ENCODE measurements at places on chromosomes 5 and 9.

DNA sequence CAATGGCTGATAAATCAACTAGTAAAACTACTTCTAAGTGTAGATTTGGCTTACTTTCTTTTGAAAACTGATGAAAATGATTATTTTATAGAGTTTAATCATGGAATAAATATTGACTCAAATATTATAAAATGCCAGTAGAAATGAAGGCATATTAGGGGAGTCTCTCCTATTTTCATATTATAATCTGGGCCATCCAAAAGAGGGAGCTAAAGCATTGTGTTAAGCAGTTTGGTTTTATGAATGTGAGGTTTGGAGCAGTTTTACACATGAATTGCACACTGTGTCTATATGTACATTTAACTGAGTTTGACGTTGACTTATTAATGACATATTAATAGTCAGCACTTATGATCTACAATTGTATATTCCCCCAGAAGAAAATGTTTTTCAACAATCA is 17.4 kb downstream of the CDH9 start:
- no peak for DNase-seq

GRCh38 chr5:132854301-132854700 is 12.0 kb downstream of the GDF9 start:
- no peak for DNase-seq

- DNase-seq: no peak
Observed at GRCh38 chr9:21558615-21559401, 76.7 kb upstream of the IFNE start.

DNA sequence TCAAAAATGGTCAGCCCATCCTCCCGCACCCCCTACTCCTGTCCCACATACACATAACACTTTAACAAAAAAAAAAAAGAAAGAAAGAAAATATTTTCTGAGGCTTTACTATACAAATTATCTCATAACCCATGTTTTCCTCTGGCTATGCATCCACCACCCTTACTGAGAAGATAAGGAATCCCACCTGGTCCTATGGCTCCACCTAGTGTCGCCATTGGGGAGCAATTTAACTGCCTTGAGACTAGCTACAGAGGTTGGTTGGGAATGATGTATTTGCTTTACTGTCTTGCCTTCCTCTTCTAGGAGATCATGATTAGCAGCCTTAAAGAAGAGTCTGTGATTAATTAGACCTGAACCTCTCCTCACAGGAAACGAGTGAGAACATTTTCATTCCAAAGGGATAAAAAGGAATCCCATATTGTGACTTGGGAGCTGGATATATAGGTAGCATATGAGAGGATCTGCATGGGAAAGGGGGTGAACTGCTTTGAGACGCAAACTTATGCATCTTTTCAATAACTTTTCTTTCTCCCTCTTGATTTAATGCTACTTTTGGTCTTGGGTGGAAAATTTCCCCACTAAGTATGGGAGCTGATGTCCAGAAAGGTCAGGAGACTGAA is 77.7 kb upstream of the SELENOP start:
- DNase-seq: peak; percentile 24

DNA sequence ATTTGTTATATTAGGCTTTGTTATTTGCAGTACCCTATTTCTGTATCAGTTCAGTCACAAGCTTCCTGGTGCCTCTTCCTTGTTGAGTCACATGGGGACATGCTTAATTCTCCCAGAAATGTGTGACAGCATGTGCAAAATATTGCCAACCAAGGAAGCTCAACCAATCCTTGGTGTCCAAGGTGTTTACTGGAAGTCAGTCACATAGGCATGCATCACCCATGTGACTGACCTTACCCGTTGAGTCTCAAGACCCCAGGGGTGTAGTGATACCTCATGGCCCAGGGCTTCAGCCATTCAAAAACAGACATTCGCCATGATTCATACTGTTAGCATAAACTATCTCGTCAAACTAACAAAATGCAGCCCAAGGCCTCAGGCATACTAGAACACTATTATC is 9.3 kb upstream of the ANKDD1B start:
- DNase-seq: no peak

GRCh38 chr5:167578977-167579692 is 712.3 kb upstream of the WWC1 start:
- DNase-seq: no peak

DNA sequence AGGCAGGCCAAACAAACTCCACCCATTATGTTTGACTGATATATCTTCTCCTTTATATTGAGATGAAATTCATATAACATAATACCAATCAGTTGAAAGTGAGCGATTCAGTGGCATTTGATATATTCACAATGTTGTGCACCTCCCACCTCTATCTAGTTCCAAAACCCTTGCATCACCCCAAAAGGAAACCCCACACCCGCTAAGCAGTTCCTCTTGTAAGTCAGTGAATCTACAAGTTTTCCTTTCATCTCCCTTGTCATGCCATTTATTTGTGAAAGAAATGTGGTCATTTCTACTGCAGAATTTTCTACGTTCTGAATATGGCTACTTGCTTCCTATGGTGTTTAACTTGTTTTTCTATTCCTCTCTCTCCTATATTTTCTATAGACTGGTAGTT is 99.4 kb upstream of the PTPN3 start:
- DNase-seq: no peak

DNA sequence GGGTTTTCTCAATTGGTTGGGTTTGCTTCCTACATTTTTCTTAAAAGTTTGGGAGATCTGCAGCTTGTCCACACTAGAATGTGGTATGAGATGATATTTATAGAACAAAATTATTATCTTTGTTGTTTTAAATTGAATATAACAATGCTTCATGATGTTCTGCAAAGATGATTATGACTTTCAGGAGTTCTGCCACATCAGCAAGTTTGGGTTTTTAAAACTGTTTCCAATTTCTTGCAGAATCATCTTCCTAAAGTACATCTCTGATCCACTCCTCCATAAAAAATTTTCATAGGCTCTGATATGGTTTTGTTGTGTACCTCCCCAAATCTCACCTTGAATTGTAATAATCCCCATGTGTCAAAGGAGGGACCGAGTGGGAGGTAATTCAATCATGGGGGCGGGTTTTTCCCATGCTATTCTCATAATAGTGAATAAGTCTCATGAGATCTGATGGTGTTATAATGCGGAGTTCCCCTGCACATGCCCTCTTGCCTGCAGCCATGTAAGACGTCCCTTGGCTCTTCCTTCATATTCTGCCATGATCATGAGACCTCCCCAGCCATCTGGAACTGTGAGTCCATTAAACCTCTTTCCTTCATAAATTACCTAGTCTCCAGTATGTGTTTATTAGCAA is 119.1 kb upstream of the PTGER4 start:
- no peak for DNase-seq

DNA sequence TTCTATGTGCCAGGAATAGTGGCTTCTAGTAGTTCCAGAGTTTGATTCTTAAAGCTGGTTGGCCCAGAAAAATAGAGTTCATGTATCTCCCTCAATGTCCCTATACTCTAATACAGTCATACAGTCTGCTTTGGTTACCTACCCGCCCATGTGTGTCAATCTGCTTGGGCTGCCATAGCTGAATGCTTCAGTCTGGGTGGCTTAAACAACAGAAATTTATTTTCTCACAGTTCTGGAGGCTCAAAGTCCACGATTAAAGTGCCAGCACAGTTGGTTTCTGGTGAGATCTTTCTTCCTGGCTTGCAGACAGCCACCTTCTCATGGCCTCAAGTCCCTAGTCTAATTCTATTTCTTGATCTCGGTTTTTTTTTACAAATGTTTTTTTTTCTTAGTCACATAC is 1739.0 kb downstream of the MAT2B start:
- no peak for DNase-seq

DNA sequence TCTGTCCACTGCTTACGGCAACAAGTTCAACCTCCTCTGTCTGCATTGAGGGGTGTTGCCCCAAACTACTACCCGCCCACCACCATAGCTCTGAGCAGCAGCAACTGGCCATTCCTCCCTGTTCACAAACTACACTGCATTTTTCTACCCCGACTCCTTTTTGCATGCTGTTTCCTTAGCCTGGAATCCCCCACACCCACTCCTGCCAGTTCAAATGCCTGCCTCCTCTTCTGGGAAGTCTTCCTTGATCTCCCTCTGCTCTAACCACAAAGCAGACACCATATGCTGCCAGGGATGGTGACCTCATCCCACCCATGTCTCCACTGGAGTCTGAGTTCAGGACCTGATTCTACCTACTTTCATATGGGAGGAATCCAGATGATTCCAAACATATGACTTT is 13.3 kb downstream of the ALDH1B1 start:
- no peak for DNase-seq

- DNase-seq: no peak
Observed at GRCh38 chr9:109269839-109270238, 51.0 kb downstream of the EPB41L4B start.

GRCh38 chr5:101346906-101347305 is 443.8 kb upstream of the ST8SIA4 start:
- no peak for DNase-seq

DNA sequence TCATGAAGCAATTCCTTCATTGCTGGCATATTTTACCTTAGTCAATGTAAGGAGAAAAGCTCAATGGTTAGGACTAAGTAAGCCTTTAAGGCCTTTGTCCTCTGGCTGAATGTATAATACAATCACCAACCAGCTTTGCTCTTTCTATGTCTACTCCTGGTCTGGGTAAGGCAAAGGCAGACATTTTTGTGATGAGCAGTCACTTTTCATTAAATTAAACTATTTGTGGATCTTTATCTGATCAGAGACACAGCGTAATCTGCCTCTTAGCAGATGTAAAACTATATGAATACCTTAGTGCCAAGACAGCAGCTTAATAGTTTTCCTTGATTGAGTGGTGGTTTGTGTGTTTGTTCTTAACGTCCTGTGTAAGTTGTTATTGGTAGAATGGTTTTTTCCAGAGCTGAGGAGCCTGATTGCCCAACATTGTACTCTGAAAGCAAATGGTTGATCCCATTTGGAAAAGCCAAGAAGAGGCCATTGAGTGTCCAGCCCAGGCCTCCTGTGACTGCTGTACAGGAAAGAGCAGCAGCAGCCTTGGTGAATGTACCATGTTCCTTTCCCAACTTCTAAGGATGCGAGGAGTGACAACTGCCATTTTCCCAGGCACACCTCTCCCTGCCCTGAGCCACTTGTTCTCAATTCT is 16.5 kb upstream of the CXXC5 start:
- no peak for DNase-seq

DNA sequence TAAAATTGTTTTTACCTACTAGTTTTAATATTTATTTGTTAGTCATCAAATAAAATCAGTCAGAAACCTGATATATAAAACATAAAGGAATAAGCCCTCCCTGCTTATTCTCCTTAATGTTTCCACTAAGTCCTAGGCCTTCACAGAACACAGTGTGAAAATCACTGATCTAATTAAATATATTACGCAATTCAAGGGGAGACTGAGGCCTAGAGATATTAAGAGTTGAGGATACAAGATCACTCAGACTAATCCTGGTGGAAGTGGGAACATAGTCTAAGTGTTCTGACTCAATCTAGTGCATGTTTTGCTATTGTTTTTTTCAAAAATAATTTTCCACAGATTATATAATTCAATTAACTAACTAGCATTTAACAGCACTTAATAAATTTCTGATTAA is 401.1 kb downstream of the SLCO4C1 start:
- no peak for DNase-seq

DNA sequence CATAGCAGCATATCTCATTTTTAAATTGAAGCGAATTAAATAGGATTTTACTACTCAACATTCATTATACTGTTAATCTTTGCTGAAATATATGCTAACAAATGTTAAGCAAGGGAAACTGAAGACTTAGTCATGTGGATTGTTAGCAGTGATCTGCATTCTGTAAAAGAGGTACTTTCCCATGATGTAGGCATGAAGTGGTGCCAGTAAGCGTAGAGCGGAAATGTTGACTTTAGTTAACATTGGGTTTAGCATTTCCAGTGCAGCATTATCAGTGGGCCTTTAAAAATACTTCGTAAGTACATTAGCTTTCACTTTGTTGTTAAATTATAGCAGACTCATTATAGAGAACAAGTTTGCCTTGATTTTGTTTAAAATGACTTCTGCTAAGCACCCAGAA is 130.3 kb downstream of the CDC42SE2 start:
- no peak for DNase-seq

DNA sequence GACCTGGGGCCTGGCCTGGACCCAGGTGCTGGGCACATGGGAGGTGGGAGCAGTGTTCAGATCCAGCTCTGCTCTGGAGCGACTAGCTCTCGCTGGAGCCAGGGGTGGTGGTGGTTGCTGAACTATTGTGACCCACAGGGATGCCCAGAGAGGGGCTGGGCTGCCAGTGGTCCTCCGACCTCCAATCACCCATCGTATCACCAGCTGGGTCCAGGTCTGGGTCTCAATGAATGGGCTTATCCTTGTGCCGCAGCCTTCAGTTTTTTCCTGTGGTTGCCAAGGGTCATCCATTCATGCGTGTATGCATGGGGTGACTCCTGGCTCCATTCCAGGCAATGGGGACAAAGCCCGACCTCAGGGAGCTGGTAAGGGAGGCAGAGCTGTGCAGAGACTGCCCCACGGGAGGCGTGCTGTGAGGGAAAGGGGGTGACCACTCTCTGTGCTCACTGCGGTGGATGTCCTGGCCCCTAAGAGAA is 68.6 kb upstream of the RNF130 start:
- DNase-seq: no peak

GRCh38 chr5:138752341-138752950 is 779 bp upstream of the CTNNA1 start:
- DNase-seq: no peak

DNA sequence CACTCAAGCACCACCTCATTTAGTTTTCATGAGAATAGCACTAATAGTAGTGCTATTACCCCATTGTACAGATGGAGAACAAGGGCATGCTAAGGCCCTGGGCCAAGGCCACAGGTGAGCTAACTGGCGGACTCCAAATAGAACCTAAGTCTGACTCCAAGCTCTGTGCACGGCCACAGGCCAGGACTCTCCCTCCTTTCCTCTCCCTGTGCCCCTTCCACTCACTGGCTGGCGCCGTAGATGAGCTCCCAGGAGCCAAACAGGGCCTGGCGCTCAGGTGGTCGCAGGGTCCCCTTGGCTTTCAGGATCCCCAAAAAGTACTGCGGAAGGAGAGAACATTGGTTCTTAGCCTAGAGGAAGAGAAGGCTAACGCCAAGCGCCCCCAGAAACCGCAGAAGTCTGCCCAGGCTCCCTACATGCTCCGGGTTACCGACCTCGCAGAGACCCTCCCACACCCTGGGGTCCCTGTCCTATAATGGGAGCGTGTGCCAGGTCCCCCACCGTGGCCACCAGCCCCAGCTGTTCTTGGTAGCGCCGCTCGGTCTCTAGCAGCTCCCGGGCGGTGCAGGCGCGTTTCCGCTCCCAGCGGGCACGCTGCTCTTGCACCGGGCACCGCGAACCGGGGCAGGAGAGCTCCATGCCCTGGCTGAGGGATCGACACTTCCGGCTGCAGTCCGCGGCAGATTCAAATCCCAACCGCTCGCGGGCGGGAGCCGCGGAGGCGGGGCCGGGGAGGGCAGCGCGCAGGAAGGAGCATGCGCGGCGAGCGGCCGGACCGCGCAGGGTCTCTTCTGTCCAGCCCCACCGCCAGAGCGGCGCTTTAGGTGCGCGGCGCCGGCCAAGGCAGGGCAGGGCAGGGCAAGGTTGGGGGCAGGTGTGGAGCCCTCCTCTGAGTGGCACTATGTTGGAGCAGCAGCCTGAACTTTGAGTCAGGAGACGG is at the start of gene ARHGEF39:
TSS of gene ARHGEF39 (minus strand) at position 665 of the 940 bp plus-strand sequence. CDS start at position 639, 26 bp downstream.
- no peak for DNase-seq

Data from GM04503 (cell line).